ENCODE measurements at places on chromosomes 2 and 18.

- no peak for DNase-seq
Observed at GRCh38 chr2:181781078-181781786, 100.9 kb upstream of the NEUROD1 start.

GRCh38 chr2:230184727-230185578 lies 34.8 kb downstream of the SP110 start:
- no peak for DNase-seq

DNA sequence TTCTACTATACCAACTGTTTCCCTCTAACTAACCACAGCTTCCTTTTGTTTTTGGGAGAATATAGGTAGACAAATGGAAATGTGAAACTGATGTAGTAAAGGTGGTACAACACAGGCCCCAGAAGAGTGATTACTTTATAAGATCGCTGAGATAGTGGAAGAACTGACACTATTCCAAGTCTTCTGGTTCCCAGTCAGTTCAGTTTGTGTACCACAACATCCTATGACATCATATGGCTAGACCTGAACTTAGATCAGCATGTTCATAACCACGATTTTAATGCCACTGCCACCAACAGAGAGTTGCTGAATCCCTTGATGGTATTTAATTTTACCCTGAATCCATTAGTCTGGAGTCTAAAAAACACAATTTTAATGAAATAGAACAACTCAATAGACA lies 328.9 kb downstream of the GPD2 start:
- DNase-seq, result no peak

DNA sequence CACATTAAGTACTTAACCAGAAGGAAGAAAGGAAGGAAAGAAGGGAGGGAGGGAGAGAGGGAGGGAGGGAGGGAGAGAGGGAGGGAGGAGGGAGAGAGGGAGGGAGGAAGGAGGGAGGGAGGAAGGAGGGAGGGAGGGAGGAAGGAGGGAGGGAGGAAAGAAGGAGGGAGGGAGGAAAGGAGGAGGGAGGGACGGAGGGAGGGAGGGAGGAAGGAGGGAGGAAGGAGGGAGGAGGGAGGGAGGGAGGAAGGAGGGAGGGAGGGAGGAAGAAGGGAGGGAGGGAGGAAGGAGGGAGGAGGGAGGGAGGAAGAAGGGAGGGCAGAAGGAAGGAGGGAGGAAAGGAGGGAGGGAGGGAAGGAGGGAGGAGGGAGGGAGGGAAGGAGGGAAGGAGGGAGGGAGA lies 363.3 kb downstream of the MBD2 start:
- no peak for DNase-seq

DNA sequence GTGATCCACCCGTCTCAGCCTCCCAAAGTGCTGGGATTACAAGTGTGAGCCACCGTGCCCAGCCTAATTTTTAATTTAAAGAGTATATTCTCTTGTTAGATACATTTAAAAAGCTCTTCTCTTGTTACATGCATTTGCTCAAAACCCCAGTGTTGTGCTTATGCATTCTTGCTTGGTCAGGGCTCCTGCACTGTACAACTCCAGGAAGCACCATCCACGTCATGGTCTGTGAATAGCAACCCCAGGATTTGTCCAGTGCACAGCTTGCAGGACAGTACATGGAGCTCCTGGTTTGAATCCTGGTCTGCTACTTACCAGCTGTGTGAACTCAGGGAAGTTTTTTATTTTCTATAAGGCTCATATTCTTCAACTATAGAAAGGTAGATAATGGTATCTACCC lies 80.8 kb downstream of the MDH1 start:
- DNase-seq, result no peak

DNA sequence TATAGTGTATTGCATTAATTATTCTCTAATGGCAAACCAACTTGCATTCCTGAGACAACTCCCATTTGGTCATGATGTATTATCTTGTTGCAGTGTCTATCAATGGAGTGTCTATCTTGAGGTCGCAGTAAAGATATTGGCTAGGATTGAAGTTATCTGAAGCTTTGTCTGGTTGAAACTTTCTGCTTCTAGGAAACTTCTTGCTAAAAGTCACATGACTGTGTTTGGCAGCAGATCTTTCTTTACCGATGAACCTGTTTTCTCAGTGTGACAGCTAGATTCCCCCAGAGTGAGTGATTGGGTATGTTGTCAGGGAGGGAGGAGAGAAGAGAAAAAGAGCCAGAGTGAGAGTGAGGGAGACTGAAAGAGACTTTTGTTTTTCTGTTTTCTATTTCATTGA lies 119.6 kb downstream of the QPCT start:
- no peak for DNase-seq

GRCh38 chr2:20282916-20283592 lies 58.1 kb upstream of the SDC1 start:
- no peak for DNase-seq

- DNase-seq, result no peak
Observed at GRCh38 chr2:19312949-19313348, 45.5 kb downstream of the OSR1 start.

DNA sequence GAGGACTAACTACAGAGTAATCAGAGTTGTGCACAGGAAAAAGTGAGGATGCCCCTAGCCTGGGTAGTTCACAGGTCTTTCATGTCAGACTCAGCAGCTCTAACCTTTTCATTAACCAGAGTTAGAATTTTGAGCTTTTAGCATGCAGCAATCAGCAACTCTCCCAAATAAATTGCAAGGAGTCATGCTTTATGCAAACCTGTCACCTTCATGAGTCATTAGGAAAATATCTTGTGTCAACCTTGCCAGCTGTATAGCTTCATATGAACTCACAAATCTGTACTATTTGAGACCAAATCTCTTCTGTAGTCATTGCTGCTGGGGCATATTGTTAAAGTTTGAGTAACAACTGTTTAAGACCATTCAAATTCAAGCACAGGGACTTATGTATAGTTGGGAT lies 382.3 kb upstream of the NT5C1B start:
- no peak for DNase-seq

DNA sequence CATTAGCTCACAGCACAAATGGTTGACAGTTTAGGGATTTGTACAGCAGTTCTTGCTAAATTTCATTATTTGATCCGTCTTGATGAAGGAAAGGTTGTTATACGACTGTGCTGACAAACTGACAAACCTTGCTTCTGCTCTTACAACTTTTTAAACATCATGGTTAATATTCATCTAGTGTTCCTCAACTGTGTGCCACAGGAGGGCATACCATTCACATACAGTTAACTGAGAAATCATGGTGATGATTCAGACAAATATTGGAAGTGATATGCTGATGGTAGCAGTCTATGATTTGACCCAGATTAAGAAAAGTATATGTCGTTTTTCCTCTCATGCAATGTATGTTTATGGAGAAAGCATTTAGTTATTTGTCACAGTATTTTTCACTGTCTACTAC lies 129.8 kb upstream of the FSIP2 start:
- no peak for DNase-seq

GRCh38 chr18:24231773-24232735 lies 93.2 kb downstream of the CABYR start:
- no peak for DNase-seq

GRCh38 chr18:31104444-31104843 lies 2.2 kb upstream of the DSC2 start:
- DNase-seq, result no peak

GRCh38 chr2:7432436-7432835 lies 515.2 kb downstream of the RNF144A start:
- no peak for DNase-seq

GRCh38 chr18:77049938-77050337 lies 82.6 kb downstream of the MBP start:
- no peak for DNase-seq
